ENCODE measurements at places on chromosomes 2 and 18.
A peak's percentile ranks its signal among the peaks of the same experiment; 100 is the strongest.

DNA sequence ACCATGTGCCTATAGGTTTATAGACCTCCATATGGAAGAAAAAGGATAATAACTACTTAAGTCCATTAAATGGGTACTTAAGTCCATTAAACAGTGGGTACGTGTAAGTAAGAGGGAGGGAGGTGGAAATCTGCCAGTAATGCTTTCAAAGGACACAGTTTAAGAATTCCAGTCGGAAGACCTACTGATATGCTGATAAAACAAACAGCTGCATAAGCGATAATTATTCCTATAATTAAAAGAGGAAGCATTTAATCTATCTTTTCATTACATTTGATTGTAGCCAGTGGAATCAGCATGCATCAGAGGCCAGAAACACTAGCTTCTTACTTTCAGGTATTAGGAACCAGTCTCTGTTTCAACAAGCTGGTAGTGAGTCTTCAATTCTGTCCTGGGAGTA lies 96.4 kb upstream of the DDX18 start:
- H3K36me3 ChIP-seq: no peaks in the 10 kb centered on the region
- no peak for DNase-seq
- no peaks in the 10 kb centered on the region for H3K4me1 ChIP-seq
- no peaks in the 10 kb centered on the region for H3K27me3 ChIP-seq
- no peak overlapping the region for H3K27ac ChIP-seq
- no peak overlapping the region for H3K4me3 ChIP-seq

- DNase-seq: no peak
- no peaks in the 10 kb centered on the region for H3K27me3 ChIP-seq
- no peaks in the 10 kb centered on the region for H3K4me1 ChIP-seq
- H3K36me3 ChIP-seq: no peaks in the 10 kb centered on the region
- H3K4me3 ChIP-seq: no peak overlapping the region
- no peak overlapping the region for H3K27ac ChIP-seq
Observed at GRCh38 chr18:44851856-44852621, 171.4 kb downstream of the SETBP1 start.

DNA sequence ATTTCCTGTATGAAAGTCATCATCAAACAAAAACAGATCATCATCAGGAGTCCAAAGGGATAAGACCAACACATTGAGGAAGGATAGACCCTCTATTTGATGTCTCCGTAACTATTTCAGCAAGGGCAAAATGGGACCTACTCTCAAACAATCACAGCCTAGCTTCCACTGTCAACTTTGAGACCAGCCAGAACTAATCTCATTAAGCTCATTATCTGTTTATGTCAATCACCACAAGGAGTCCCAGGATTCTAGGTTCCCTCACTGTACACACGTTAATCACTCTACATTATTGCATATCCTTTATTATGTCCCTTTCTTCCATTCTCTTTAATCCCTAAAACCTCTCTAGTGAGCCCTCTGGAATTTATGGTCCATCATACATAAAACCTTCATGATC lies 370.3 kb upstream of the LINC00305 start:
- no peak overlapping the region for H3K4me3 ChIP-seq
- H3K27me3 ChIP-seq: no peaks in the 10 kb centered on the region
- no peak overlapping the region for H3K27ac ChIP-seq

DNA sequence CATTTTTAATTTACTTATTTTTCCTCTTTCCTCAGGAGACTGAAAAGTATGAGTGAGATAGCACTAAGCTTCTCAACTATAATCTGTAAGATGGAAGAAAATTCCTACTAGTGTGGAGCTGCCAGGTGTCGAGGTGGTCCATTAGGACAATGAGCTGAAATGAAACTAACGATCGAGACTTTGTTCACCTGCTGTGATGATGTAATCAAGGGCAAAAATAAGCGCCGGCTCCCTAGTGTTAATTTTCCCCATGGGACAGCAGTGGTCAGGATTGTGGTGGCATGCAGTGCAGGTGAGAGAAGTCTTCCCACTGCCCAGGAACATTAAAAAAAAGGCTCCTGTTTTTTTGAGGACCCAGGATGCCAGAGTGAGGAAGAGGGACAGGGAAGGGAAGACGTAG lies 859.1 kb upstream of the GCFC2 start:
- no peaks in the 10 kb centered on the region for H3K27me3 ChIP-seq
- H3K4me3 ChIP-seq: no peak overlapping the region
- no peak overlapping the region for H3K27ac ChIP-seq
- no peaks in the 10 kb centered on the region for H3K36me3 ChIP-seq
- H3K4me1 ChIP-seq: no peaks in the 10 kb centered on the region
- no peak for DNase-seq

- H3K36me3 ChIP-seq: no peaks in the 10 kb centered on the region
- no peak overlapping the region for H3K27ac ChIP-seq
- DNase-seq: no peak
- H3K27me3 ChIP-seq: no peaks in the 10 kb centered on the region
- H3K4me3 ChIP-seq: no peak overlapping the region
Observed at GRCh38 chr18:60485201-60485600, 112.6 kb upstream of the MC4R start.

DNA sequence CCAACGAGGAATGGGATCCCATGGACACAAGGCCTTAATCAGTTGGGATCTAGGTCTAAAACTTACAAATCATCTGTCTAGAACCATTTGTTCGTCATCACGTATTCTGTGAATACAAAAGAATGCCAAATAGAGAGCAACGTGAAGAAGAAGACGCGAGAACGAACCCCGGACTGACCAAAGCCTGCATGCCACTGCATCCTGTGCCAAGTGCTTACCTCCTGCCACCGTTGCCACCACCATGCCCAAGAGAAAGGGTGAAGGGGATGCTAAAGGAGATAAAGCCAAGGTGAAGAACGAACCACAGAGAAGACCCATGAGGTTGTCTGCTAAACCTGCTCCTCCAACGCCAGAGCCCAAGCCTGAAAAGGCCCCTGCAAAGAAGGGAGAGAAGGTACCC lies 30.2 kb downstream of the ITSN2 start:
- no peak overlapping the region for H3K27ac ChIP-seq
- H3K36me3 ChIP-seq: no peaks in the 10 kb centered on the region
- no peak for DNase-seq
- peaks cover 4% of the 10 kb centered on the region for H3K4me1 ChIP-seq

DNA sequence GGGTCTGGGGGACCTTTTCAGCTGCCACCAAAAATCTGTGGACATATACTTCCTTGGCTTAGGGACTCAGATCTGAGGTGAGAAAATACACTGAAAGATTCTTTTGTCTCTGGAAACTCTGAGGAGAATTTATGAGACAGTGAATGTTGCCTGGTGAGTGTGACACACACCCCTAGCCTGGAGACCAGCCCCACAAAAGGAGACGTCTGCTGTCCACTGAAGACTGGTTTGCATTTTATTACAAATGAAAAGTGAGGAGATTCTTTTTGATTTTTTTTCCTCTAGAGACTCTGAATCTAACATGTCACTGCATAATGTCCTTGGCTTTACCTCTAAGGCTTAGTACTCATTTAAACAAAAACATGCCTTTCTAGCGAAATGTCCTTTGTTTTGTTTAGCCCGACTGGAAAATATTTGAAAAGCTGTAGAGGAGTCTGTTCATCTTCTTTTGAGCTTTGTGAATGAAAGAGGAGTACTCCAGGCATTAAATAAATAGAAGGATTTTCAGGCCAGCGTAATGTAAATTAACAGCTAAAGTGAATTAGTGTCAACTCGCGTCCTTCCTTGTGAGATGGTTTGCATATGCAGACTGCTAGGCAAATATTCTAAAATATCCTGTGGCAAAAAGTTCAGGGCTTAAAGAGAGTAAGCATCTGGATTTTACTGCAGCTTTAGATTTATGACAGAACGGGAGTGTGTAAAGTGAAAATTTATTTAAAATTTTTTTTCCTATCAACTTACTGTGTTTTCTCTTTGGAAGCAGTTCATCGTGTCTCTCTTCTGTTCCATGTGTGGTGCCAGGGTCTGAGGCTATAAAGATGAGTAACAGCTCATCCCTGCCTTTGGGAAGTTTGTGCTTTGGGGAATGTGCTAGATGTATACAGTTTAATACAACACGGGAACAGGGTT lies 125.4 kb downstream of the VWA3B start:
- H3K4me1 ChIP-seq: no peaks in the 10 kb centered on the region
- no peak for DNase-seq
- no peaks in the 10 kb centered on the region for H3K36me3 ChIP-seq
- H3K27me3 ChIP-seq: peaks cover 32% of the 10 kb centered on the region
- no peak overlapping the region for H3K27ac ChIP-seq

DNA sequence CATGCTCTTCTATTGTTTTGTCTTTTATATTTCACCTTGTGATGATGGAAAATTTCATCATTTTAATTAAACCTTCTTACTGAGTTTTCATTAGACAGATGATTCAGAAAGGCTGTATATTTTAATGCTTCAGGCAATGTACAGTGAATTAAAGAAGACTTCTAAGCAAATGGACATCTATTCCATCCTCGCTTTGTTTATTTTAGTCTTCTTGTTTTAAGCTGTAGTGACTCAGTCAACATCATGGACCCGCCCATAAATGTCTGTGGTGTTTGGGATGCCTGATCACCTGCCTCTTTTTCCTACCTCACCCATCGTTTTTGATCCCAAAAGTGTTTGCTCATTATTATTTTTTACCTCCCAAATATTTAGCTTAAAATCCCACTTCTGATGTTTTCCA lies 43.1 kb downstream of the KYNU start:
- H3K27ac ChIP-seq: no peak overlapping the region
- H3K4me3 ChIP-seq: no peak overlapping the region
- no peaks in the 10 kb centered on the region for H3K4me1 ChIP-seq
- no peaks in the 10 kb centered on the region for H3K27me3 ChIP-seq

- DNase-seq: peak; percentile 78
- peak overlapping the region; percentile 34 for H3K27ac ChIP-seq
- no peaks in the 10 kb centered on the region for H3K27me3 ChIP-seq
- peaks cover 16% of the 10 kb centered on the region for H3K4me1 ChIP-seq
Observed at GRCh38 chr2:232146294-232146693, 184.8 kb downstream of the DIS3L2 start.

DNA sequence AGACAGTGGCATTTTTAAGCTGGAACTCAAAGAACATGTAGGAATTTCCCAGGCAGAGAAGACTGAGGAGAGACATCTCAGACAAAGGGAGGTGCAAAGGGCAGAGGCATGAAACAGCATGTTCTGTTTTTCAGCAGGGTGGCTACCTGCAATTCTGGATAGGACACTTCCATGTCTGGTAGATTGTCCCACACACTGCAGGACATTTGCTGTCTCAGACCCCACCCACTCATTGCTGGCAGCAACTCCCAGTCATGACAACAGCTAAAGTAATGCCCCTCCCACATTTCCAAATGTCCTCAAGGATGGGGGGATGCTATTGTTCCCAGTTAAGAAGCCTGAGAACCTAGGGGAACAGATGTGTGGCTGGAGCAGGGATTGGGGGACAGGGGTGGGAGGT lies 40.8 kb downstream of the ANKRD44 start:
- H3K27me3 ChIP-seq: no peaks in the 10 kb centered on the region
- H3K27ac ChIP-seq: no peak overlapping the region
- peaks cover 21% of the 10 kb centered on the region for H3K4me1 ChIP-seq
- H3K4me3 ChIP-seq: no peak overlapping the region

GRCh38 chr2:148298196-148298595 lies 277.3 kb downstream of the MBD5 start:
- no peaks in the 10 kb centered on the region for H3K27me3 ChIP-seq
- no peak for DNase-seq
- H3K36me3 ChIP-seq: no peaks in the 10 kb centered on the region
- peaks cover 13% of the 10 kb centered on the region for H3K4me1 ChIP-seq

DNA sequence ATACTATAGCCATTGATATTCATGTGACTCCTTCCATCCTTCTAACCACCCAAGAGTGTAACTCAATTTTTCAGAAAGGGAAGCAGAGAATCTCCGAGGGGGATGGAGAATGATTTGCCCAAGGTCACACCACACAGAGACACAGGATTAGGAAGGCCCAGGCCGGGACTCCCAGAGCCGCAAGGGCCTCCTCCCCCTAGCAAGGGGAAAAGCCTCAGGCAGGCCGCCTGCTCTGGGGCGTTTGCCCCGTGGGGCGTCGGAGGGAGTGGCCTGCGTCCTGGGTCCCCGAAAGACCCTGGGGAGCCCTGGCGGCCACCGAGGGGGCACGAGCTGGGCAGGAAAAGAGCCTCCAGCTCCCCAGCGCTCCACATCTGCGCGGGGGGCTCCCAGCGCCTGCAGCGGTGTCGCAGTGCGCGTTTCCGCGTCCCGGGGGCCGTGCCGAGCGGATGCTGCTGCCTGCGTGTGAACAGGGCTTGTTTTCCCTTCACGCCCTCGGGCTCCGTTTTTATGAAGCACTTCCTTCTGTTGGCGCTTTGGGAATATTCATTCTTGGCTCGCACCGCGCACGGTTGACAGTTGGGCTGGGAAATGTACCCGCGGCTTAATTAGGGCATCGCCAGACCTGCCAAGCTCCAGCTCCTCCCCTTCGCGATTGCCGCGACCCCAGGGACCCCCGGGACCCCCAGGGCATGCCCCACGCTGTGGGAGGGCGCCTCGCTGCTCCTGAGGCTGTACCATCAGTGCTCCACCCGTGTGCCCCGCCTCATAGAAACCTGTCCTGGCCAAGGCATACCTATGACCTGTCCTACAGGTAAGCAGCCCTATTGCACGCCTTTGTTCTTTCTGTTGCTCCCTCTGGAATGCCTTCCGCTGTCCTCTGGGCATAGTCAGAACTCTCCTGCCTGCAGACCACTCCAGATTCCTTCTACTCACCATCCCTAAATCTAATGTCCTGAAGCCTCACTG lies 158.9 kb upstream of the GLI2 start:
- peak; percentile 95 for DNase-seq
- H3K27me3 ChIP-seq: no peaks in the 10 kb centered on the region
- no peaks in the 10 kb centered on the region for H3K36me3 ChIP-seq
- H3K27ac ChIP-seq: peak overlapping the region; percentile 61
- H3K4me1 ChIP-seq: peaks cover 9% of the 10 kb centered on the region

GRCh38 chr2:70087702-70088597 lies 673 bp downstream of the PCBP1 start:
- H3K36me3 ChIP-seq: peaks cover 23% of the 10 kb centered on the region
- H3K27me3 ChIP-seq: no peaks in the 10 kb centered on the region
- peak overlapping the region; percentile 96 for H3K4me3 ChIP-seq
- H3K27ac ChIP-seq: peak overlapping the region; percentile 100

- H3K4me3 ChIP-seq: peak overlapping the region; percentile 38
- DNase-seq: peak; percentile 95
- H3K4me1 ChIP-seq: peaks cover 29% of the 10 kb centered on the region
- H3K36me3 ChIP-seq: no peaks in the 10 kb centered on the region
- H3K27me3 ChIP-seq: no peaks in the 10 kb centered on the region
Observed at GRCh38 chr2:1721706-1722646, 22.3 kb downstream of the PXDN start.

- no peaks in the 10 kb centered on the region for H3K4me1 ChIP-seq
- no peak for DNase-seq
- no peak overlapping the region for H3K27ac ChIP-seq
- no peaks in the 10 kb centered on the region for H3K36me3 ChIP-seq
Observed at GRCh38 chr2:228819701-228820100, 451.4 kb downstream of the PID1 start.

- H3K4me3 ChIP-seq: no peak overlapping the region
- H3K4me1 ChIP-seq: no peaks in the 10 kb centered on the region
- H3K27me3 ChIP-seq: no peaks in the 10 kb centered on the region
- DNase-seq: no peak
- no peaks in the 10 kb centered on the region for H3K36me3 ChIP-seq
Observed at GRCh38 chr18:74416124-74416523, 41.0 kb downstream of the DIPK1C start.
